GM23338 (cell line): ENCODE measurements at places on chromosomes 6 and 20. TPM values are rescaled to one million over a fixed set of nuclear protein-coding genes. Genes with fewer than 3 reads are reported as not detected.
A peak's percentile ranks its signal among the peaks of the same experiment; 100 is the strongest.

- peak; percentile 57 for DNase-seq
Observed at GRCh38 chr6:24064106-24064505, 61.9 kb upstream of the NRSN1 start.

- DNase-seq = no peak
Observed at GRCh38 chr6:21958428-21958827, 338.4 kb downstream of the PRL start.

ARMH2 gene
- polyA plus RNA-seq = not detected in 2 replicates

PPP1R16B gene
- polyA plus RNA-seq = 1.5 and 1.6 TPM in 2 replicates

- DNase-seq = no peak
Observed at GRCh38 chr6:91173186-91173585, 586.3 kb upstream of the MAP3K7 start.
